ENCODE measurements at places on chromosomes 3 and 15. TPM values are rescaled to one million over a fixed set of nuclear protein-coding genes. Genes with fewer than 3 reads are reported as not detected.

DNA sequence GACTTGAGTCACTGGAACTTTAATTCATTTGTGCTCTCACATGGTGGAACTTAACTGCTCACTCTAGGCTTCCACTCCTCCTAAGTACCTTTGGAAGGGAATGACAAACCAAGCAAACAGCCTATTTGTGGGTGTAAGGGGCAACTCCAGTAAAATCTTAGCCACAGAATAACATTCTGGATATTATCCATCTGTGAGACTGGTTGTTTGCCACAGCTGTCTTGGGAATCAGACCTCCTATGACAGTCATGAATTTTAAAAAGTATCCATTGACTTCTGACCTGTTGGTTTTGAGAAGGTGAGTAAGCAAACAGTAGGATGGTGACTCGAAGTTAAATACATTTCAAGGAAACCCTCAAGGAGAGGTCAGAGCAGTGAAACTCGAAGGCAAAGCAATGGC, 147.3 kb upstream of the CDIN1 start:
- no peak for DNase-seq

DNA sequence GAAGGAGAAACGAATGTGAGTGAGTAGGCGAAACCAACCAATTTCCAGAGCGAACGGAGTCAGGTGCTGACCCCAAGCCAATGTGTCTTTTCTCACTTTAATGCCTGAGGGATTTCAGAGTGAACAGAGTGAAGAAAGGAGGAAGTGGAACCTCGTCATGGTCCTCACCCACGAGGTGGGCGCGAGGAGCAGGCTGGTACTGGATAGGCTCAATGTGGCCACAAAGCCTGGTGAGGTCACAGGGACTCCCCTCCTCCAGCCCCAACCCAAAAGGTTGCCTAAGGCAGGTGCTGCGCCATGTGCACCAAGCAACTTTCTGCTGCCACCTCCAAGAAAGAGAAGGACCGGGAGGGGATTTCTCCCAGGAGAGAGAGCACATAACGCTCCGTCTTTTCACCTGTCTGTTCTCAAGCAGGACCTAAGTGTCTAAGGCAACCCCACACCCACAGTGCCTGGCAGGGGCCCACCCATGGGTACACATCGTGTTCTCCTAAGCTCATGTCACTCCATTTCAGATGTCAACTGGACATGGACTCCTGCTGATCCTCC, 3.8 kb downstream of the NRROS start:
- DNase-seq = no peak

C3orf49 gene
- total RNA-seq = not detected

DNA sequence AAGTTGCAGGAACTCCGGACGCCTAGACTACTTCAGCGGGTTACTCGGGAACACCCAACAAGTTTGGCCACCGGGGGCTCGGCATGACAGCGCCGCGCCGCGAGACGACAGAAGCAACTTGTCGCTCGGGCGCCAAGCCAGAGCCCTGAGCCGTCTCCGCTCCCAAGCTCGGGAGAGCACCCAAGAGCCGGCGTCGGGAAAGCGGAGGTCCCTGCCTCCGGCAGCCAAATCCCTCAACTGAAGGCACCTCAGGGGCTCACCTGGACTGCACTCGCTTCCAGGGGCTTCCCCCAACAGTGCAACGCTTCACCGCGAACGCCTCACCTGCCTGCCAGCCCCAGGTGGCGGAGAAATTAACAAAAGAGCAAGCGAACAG, 640 bp downstream of the MB21D2 start:
- DNase-seq = no peak

- DNase-seq = no peak
These were observed 202.6 kb downstream of the MEX3B start for GRCh38 chr15:81843226-81843625.

CCR9 gene
- total RNA-seq = not detected

PAQR5 gene
- 0.47 TPM for total RNA-seq

All from omental fat pad (tissue), 4 donors.